Stimulated activated CD8-positive, alpha-beta memory T cell treated with anti-CD3 and anti-CD28 coated beads, Interleukin-7, amount 100 ng/mL, for 4 hours (primary cell): ENCODE measurements at places on chromosomes 3 and 15.

- DNase-seq, result no peak
These were observed 99.1 kb downstream of the ADCY5 start for GRCh38 chr3:123349566-123350435.

DNA sequence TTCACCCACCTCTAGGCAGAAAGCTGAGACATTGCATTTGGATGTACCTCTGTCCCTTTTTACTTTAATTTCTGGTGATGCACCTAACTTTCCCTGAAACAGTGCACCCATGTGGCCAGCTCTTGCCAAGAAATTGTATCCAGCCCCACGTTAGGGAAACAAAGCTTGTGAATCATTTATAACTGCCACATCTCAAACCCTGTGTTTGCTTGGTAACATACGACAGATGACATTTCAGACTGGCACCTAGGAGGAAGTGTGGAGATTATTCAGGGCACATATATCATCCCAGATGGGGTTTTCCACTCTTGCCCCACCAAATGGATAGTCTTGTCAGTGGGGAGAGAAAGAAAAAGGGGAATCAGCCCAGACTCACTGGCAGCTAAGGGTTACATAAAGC is 2.1 kb downstream of the CYB561D2 start:
- no peak for DNase-seq

- no peak for DNase-seq
These were observed 524.7 kb upstream of the ZNF717 start for GRCh38 chr3:76310089-76310488.

GRCh38 chr15:29449136-29449535 is 179.5 kb upstream of the NSMCE3 start:
- no peak for DNase-seq

DNA sequence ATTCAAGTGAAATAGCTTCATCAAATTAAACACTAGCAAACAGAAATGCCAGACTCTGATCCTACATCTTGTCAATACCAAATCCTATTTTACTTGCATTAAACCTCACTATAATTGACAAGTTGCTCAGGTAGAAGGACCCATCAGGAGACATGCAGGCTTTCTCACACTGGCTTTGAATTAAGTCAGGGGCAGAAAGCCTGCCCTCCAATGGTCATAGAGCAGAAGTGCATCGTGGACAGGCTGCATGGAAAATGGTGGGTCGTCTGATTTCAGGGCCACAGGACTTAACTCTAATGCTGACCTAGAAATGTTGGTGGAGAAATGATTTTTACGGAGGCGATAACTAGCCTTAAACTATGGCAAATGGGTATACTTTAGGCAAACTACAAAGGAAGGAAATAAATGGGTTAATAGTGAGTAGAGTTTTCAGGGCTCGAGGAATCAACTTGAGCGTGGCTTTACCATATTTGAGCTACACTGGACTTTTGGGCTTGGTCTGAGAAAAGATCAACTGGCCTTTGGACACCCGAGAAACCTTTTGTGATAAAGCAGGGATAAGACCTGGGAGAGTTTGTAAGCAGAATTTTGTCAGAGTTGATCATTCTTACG is 283.9 kb downstream of the GRM7 start:
- no peak for DNase-seq

DNA sequence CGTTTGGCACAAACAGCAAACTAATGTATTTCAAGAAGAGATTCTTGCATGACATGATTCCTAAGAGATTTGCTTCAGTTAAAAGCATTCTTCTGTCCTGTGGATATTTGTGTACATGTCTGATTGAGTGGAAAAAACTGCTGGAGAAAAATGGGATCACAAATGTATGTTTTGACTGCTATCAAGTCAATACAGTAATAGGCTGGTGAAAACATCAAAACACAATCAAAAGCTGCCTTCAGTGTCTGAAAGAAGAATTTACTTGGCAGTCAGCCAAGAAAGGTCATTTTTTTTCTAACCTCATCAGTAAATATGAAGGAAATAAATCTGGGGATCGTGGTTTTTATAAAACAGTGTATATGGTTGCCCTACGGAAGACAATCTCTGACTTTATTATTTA is 1214.8 kb downstream of the NSUN3 start:
- DNase-seq, result no peak

GRCh38 chr15:85579957-85580694 is 199.7 kb downstream of the AKAP13 start:
- no peak for DNase-seq

DNA sequence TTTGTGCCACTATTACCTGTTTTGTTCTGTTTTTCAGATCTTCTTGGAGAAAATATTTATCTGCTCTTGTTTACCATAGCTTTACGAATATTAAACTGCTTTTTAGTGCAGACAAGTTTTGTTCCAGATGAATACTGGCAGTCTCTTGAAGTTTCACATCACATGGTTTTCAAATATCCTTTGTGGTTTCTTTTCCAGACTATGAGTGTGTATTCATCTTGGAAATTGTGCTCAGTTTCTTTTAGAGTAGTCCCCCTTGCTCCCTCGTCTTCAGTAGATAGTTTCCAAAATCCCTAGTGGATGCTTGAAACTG is 1.2 kb downstream of the PIGB start:
- DNase-seq, result no peak

- no peak for DNase-seq
These were observed 20.5 kb upstream of the ACTC1 start for GRCh38 chr15:34815836-34816235.

GRCh38 chr15:60889006-60889405 is 340.1 kb downstream of the RORA start:
- DNase-seq, result no peak

DNA sequence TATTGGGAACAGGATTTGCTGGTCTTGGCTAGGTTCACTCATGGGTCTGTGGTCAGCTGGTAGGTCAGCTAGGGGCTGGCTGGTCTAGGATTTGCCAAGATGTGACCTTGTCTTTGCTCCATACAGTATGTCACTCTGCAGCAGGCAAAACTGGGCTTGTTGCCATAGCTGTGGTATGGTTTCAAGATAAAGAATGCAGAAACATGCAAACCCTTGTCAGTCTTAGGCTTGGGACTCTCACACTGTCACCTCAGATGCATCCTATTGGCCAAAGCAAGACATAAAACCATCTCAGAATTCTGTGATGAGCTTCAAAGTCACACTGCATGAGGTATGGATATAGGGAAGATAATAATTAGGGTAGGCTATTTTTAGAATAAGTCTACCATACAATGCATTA is 66.6 kb upstream of the TBC1D5 start:
- DNase-seq, result no peak

DNA sequence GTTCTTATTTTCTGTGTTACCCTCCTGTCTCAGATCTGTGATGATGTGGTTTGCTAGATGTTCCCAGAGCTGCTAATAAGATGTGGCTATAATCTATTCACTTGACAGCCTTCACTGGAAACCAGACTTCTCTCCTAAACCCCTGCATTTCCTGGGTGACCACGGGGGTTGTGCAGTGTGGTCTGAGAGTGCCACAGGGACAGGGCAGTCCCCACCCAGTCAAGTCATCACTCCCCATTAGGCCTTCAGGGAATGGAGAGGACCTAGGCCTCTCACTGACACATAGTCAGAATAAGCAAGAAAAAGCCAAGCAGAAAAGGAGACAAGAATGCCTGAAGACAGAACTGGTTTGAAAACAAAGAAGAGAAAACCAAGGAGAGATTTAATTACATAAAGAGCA is 58.3 kb downstream of the GJD2 start:
- DNase-seq, result no peak

- DNase-seq, result no peak
These were observed 81.6 kb downstream of the LRRC49 start for GRCh38 chr15:70974004-70974832.

DNA sequence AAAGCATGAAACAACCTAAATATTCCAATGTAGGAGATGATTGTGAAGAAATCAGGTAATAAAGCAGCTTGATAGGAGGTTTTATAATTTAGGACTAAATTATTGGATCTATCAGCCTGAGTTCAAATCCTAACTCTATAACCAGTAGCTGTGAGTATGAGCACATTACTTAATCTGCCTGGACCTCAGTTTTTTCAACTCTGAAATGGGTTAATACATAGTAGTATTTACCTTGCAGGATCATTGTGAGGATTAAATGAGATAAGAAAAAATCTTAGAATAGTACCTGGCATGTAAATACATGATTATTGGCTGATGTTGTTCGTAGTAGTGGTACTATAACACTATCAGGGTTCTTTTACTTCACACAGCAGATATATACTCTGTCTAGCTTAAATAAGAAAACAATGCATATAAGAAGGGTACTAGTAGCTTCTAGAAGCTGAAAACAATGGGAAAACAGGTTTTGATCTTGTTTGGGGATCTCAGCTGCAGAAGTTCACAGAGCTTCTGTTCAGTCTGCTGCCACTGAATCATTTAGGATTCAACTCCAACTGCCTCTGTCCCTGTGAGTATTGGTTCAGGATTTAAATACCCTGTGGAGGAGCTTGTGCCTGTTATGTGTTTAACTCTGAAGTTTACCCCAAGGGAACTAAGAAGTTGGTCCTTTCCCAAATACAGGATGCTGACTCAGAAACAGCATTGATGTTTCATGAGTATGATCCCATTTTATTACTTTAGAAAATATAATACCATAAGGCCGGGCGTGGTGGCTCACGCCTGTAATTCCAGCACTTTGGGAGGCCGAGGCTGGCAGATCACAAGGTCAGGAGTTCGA is 34.2 kb downstream of the KAT2B start:
- DNase-seq, result no peak

GRCh38 chr3:61221759-61222362 is 29.4 kb downstream of the FHIT start:
- DNase-seq, result no peak

DNA sequence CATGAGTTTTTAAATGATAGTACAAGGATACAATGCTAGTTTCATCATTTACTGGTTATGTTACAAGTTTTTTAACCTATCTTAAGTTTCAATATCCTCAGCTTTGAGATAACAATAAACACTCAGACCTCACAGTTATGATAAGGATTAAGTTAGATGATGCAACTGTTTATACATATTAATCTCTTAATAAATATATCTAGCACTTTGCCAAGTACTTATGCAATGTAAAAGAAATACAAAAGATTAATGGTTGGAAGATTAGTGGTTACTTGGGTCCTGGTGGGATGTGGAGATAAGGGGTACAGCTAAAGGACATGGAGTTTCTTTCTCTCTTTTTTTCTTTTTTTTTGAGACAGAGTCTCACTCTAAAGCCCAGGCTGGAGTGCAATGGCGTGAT is 12.0 kb downstream of the SPPL2A start:
- DNase-seq, result no peak

GRCh38 chr3:132504375-132504933 is 87.2 kb downstream of the DNAJC13 start:
- DNase-seq, result no peak

GRCh38 chr3:420584-420983 is 224.0 kb downstream of the CHL1 start:
- no peak for DNase-seq

- DNase-seq, result no peak
These were observed 50.2 kb upstream of the SLCO3A1 start for GRCh38 chr15:91803260-91803659.

DNA sequence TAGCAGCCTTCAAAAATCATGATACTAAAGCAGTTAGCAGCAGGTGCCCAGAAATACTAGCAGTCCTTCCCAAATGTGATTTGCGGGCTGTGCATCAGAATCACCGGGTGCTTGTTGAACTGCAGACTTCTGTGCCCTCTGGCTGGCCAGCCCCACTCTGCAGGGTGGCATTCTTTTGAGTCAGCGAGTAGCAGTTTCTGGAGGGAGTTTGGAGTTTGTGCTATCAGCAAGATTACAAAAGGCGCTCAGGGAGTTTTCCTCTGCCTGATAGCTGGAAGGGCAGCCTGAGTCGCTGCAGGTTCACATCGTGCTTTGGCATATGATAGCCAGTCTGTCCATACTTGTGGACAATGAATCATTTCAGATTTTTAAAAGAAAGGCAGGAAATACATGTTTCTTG is 57.6 kb downstream of the CLDN11 start:
- DNase-seq, result no peak

- DNase-seq, result no peak
These were observed 31.0 kb downstream of the PRR20G start for GRCh38 chr3:127256733-127257271.

GRCh38 chr3:11386465-11387113 is 114.4 kb downstream of the ATG7 start:
- no peak for DNase-seq

DNA sequence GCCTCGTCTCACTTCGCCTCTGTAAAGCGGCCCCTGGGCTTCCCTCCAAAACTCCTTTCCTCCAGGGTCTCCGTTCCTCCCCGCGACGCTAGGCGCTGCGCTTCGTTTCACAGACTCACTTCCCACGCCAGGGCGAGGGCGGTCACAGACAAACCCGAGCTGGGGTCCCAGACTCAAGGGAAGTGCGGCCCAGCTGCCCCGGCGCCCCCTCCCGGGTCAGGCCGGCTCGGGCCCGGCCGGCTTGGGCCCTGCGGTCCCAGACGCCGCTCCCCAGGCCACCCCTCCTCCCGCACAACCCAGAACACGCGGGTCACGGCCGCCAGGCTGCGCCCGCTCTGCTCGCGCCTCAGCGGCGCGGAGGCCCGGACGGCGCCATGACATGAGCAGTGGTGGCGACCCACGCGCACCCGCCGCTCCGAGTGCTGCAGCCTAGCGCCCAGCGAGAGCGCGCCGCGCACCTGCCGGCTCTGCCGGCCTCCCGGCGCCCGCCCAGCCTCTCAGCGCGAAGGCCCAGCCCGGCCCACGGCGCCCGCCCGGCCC is 547 bp downstream of the NUP210 start:
- peak; percentile 62 for DNase-seq

GRCh38 chr15:47415539-47415971 is 301.8 kb upstream of the SEMA6D start:
- DNase-seq, result no peak

GRCh38 chr15:25886498-25887140 is 23.5 kb upstream of the ATP10A start:
- no peak for DNase-seq

GRCh38 chr15:44265757-44266156 is 22.8 kb upstream of the GOLM2 start:
- no peak for DNase-seq

DNA sequence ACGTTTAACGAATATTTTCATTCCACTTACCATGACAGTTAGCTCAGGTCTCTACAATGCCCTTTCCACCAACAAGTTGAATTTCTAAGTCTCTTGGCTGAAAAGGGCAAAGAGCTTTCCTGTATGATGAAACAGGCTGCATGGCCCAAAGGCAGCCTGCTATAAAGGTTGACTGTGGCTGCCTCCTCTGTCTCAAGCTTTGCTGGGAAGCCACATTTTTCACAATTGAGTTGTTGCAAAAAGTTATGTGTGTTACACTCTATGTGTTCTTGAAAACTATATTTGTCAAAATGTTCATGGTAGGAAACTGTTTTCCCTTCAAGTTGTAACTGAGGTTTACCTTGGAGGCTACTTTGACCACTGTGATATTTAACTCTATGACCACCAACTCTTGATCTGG is 49.5 kb downstream of the DZIP1L start:
- DNase-seq, result no peak

GRCh38 chr3:17027318-17027717 is 142.6 kb downstream of the PLCL2 start:
- DNase-seq, result no peak

- no peak for DNase-seq
These were observed 122.4 kb downstream of the LSAMP start for GRCh38 chr3:116322750-116323375.

GRCh38 chr3:114880078-114880477 is 267.0 kb downstream of the ZBTB20 start:
- no peak for DNase-seq
